ENCODE measurements at places on chromosomes 7 and 10.

- DNase-seq, result peak; percentile 25
Observed at GRCh38 chr10:95330966-95331453, 40.2 kb upstream of the PDLIM1 start.

- no peak for DNase-seq
Observed at GRCh38 chr7:40073239-40073638, 61.2 kb downstream of the MPLKIP start.

DNA sequence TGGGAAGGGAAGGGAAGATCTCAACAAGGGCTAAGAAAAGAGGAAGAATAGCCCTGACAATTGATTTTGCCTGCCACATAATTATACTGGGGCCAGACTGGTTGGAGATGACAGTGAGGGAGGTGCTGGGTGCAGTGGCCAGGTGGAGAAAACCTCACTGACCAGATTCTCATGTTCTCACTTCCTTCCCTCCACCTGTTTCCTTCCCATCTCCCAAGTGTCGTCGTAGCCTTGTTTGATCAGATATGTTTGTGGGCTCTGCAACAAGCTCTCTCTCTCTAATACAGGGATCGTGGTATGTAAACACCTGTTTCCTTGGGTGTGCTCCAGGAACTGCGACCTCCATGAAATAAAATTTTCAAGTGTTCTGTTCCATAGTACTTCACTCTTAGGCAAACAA, 60.2 kb downstream of the VCL start:
- DNase-seq, result no peak

- no peak for DNase-seq
Observed at GRCh38 chr10:124376411-124376810, 42.3 kb downstream of the OAT start.

DNA sequence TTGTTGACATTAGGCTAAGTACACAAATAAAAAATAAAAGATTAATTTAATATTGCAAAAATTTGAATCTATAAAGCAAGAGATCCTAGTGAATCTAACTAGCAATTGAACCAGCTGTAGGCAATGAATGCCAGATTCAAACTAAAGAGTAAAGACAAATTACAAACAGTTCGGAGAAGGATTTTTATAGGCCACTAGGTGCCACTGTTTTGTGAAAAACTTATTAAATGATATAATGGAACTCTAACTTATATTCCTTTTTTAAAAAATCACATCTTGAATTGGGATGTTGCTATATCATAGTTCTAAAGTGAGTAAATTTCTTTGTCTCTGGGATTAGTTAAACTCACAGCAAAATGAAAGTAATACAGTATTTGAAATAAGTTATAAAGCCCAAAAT, 39.1 kb upstream of the GNAI1 start:
- DNase-seq, result peak; percentile 40

GRCh38 chr10:126877390-126877789, 27.8 kb upstream of the DOCK1 start:
- DNase-seq, result no peak

- DNase-seq, result no peak
Observed at GRCh38 chr10:19638896-19639233, 177.4 kb upstream of the PLXDC2 start.

- DNase-seq, result no peak
Observed at GRCh38 chr7:104938741-104939390, 75.1 kb upstream of the KMT2E start.

GRCh38 chr10:65394502-65395297, 1531.1 kb upstream of the LRRTM3 start:
- peak; percentile 0 for DNase-seq

DNA sequence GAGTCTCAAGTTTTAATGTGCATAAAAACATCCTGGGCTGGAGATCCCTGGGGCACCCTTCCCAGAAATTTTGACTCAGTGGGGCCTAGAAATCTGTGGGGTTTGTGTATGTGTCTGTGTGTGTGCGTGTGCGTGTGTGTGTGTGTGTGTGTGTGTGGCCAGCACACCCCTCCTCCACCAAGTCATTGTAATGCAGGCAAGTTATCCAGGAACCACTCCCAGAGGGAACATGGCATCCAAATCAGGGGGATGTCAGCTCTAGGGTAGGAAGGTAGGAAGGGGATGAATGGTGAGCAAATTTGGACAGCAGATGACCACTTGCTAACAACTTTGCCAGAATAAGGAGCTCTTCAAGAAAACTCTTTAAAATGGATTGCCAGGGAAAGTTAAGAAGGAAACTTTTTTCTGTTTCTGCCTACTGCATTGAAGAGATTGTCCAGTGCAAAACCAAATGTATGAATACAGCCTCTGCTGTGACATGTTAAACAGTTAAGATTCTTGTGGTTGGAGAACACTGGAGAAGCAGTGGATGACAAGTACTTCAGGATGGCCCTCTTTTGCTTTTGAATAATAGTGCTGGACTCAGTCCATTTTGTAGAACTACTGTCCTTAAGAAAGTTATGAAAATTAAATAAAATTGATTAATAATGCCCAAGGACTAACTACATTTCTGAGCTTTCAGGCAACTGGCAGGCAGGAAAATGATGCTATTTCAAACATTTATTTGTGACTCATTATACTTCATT, 12.3 kb downstream of the STAMBPL1 start:
- peak; percentile 58 for DNase-seq

DNA sequence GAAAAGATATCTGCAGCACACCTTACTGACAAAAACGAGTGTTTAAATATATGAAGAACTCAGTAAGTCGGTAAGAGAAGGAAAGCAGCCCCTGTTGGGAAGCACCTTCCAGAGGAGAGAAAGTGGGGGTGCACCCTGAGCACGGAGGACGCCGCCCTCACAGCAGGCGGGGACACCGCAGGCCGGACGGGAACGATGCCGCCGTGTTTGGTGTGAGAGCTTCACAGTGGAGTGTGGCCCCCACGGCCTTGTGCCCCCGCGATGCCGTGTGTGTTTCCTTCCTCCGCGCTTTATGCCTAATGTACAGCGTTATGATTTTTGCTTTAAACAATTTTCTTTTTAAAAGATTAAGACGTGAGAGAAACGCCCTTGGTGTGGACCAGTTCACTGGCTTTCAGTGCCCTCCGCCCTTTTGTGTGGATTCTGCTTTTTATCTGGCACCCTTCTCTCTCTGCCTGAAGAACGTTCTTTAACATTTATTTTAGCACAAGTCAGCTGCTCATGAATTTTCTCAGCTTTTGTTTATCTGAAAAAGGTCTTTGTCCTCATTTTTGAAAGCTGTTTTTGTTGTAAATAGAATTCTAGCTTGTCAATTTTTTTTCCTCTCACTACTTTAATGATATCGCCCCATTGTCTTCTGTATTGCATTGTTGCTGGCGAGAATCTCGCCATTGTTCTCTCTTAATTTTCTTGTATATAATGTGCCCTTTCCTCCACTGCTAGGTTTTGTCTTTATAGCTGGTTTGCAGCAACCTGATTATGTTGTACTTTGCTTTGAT, 110.7 kb downstream of the INPP5A start:
- DNase-seq, result no peak

GRCh38 chr10:29715296-29715695, 80.5 kb upstream of the SVIL start:
- DNase-seq, result no peak

GRCh38 chr10:95741807-95742467, 14.0 kb upstream of the ENTPD1 start:
- no peak for DNase-seq

- DNase-seq, result no peak
Observed at GRCh38 chr10:18450298-18450697, 201.1 kb downstream of the NSUN6 start.

- no peak for DNase-seq
Observed at GRCh38 chr10:110865809-110866482, 5.8 kb upstream of the PDCD4 start.

DNA sequence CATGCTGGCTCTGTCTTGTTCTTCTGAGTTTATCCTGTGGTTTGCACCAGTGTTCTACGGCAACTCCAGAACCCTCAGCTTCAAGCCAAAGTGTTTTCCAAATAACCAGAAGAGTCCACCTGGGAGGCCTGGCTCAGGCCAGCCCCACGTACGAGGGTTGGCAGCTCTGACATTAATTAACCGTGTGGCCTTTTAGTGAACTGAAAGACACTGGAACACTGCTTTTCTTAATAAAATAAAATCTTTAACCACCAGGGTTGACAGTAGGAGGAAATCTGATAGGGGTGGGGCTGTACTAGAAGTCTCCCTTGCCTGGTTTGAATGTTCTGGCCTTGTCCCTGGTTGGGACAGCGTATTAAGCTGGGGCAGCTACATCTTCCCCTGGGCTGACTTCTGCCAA, 64.9 kb downstream of the SYPL1 start:
- no peak for DNase-seq

DNA sequence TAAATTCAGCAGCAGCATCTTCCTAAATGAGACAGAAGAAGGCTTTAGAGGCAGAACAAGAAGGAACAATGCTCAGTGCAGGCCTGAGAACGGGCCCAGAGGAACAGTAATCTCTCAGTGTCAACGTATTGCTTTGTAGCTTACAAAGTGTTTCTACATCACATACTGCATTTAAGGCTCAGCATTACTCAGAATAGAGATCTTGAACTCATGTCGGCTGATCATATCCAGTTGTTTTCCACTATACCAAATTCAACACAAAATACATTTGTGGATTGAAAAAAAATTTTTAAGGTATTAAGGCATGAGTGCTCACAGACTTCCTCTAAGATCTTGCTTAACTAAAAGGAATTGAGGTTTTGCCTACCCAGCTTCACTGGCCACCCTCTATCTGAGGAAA, 325.1 kb downstream of the HPSE2 start:
- DNase-seq, result no peak

GRCh38 chr10:113115556-113115955, 165.5 kb downstream of the TCF7L2 start:
- no peak for DNase-seq

GRCh38 chr10:2301227-2301626, 563.9 kb upstream of the ADARB2 start:
- no peak for DNase-seq

- DNase-seq, result no peak
Observed at GRCh38 chr7:47211519-47211973, 370.4 kb downstream of the TNS3 start.

GRCh38 chr7:116918704-116919103, 34.6 kb upstream of the ST7 start:
- DNase-seq, result no peak

- DNase-seq, result peak; percentile 94
Observed at GRCh38 chr7:128031901-128032604, 816 bp upstream of the LRRC4 start.

DNA sequence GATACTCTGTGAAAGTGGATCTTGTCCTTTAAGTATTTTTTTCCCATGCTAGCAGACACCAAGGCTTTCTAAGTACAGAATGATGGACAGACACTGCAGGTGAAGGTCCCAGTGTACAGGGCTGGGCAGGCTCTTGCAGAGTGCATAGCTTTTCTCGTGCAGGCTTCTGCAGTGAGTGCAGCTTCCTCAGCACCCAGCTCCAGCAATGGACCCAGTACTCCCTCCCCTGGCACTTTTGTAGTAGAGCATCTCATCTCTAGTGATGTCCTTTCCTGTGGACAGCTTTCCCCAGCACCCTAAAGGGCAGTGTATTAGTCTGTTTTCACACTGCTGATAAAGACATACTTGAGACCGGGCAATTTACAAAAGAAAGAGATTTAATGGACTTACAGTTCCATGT, 104.3 kb downstream of the CUL2 start:
- DNase-seq, result peak; percentile 54

GRCh38 chr7:88042157-88042556, 108.1 kb downstream of the ADAM22 start:
- no peak for DNase-seq
